Epithelial cell of esophagus (primary cell): ENCODE measurements at places on chromosomes 3 and 15.

GRCh38 chr15:91032919-91033803 is 10.8 kb upstream of the VPS33B start:
- DNase-seq, result peak; percentile 74

- DNase-seq, result no peak
Measured at GRCh38 chr3:183586477-183586876, 31.0 kb upstream of the KLHL6 start.

DNA sequence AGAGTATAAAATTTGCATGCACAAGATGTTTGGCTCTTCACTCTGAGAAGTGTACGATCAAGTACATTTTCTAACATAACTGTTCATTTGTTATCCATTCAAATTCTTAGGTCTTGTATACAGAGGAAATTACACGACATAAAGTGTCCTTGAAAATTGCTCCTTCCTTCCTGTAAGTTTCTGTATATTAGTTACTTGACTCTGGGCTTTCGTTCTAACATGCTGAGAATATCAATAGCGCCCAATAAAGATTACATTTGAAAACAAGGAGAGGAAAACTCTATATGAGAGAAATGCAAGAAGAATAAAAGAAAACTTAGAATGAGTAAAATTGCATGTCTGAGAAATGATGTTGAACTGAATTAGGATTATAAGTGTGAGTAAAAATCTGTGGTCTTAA is 722.5 kb upstream of the CADM2 start:
- no peak for DNase-seq

DNA sequence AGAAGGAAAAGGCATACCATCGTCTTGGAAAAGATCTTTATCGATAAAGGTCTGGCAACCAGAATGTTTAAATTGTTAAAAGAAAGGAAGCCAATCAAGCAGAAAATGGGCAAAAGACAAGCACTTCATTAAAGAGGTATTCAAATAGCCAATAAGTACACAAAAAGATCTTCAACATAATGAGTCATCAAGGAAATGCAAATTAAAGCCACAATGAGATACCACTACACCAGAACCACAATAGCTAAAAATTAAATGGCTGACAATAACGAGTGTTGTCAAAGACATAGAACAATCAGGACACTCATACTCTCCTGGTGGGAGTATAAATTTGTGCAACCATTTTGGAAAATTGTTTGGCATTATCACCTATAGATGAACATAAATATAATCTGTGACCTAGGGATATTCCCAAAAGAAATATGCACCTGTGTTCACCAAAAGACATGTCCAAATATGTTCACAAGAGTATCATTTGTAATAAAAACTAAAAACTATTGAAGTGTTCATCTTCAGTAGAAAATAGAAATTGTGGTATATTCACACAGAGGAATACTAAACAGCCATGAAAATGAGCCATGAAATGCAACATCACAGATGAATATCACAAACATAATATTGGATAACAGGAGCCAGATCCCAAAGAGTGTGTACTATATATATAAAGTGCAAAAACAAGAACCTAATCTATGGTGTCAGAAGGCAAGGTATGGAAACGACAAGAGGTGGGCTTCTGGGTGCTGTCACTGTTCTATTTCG is 14.4 kb upstream of the BTBD1 start:
- no peak for DNase-seq

- no peak for DNase-seq
Measured at GRCh38 chr15:89728254-89728653, 22.8 kb downstream of the MESP1 start.

GRCh38 chr3:57999417-58000115 is 8.7 kb upstream of the FLNB start:
- DNase-seq, result peak; percentile 71

GRCh38 chr15:62886431-62887071 is 156.0 kb upstream of the TPM1 start:
- no peak for DNase-seq

DNA sequence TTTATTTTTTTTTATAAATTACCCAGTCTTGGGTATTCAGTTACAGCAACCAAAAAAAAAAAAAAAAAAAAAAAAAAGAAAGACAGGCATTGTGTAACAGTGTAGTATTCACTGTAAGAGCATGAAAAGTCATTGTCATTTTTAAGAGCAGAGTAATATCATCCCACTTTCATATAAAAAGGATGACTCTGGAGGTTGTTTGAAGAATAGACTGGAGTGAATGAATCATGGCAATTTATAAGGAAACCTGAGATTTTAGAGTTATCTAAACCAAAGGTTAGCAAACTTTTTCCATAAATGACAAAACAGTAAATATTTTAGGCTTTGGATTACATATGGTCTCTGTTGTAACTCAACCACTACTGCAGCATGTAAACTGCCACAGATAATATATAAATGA is 794.9 kb downstream of the NTRK3 start:
- no peak for DNase-seq

DNA sequence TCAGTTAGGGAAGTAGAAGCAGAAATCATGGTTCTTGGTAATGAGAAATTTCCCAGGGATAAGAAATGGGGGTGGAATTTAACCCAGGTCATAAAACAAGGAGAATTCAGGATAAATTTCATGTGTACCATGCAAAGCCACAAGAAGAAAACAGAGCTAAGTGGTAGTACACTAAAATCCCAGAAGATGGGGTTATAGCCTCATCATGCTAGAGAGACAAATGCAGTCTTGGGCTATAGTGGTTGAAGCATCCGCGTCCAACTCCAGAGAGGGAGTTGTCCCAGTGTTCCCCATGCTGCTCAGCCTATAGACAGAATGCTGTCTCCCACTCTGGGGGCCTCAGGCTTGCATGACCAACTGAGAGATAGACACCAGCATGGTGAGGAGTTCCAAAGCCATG is 36.2 kb upstream of the CLRN1 start:
- peak; percentile 41 for DNase-seq
